AG09309 (cell line): ENCODE measurements at places on chromosomes 1 and 21.

DNA sequence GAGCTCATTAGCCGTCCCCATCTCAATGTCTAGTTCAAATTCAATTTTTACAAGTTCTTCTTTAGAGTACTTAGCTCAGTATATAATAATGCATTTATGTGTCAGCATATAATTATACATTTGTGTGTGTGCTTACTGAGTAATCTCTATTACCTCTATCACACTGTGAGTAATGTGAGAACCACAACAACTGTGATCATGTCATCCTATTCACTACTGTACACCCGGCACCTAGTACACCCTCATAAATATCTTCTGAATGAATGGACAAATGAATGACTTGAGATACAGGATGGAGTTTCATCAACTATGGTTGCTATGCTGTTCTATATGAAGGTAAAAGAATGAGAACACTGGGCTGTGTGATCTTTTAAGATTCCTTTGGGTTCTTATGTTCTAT lies 124.0 kb downstream of the GPATCH2 start:
- no peak for DNase-seq

GRCh38 chr1:36365381-36365780 lies 20.3 kb downstream of the STK40 start:
- DNase-seq, result no peak

GRCh38 chr1:111643097-111643496 lies 23.5 kb downstream of the RAP1A start:
- DNase-seq, result no peak

DNA sequence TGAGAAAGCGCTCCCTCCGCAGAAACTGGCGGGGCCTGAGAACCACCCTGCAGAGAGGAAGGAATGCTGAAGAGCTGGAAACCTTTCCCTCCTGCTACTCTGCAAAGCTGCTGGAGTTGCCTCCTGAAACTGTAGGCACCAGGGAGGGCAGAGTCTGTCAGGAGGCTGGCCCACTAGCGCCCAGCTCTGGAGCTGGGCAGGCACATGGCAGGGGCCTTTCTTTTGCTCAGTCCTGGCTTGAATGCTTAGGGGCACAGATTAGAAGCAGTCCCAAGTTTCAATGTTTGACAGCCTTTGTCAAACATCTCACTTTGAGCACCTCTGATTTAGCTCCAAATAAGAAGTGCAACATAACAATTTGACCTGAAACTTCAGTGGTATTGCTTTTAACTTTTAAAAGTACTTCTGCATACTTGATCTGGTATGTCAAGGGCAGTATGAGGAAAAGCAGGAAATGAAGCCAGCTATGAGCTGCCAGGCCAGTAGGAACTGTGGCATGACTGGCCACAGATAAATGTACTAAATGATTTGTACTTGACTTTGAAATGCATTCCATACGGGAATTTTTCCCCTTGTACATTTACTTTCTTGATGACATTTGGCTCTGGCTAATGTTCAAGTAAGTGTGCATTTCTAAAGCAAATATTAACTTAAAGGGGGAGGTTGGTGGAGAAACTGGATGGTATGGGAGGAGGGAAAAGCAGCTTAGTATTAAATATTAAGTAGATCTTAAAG lies 7.2 kb downstream of the C1orf116 start:
- no peak for DNase-seq

- no peak for DNase-seq
Measured at GRCh38 chr1:109466452-109467300, at the start of gene SYPL2. Gene SYPL2 (plus strand): TSS chr1:109466546. CDS start chr1:109466844, 298 bp downstream.

DNA sequence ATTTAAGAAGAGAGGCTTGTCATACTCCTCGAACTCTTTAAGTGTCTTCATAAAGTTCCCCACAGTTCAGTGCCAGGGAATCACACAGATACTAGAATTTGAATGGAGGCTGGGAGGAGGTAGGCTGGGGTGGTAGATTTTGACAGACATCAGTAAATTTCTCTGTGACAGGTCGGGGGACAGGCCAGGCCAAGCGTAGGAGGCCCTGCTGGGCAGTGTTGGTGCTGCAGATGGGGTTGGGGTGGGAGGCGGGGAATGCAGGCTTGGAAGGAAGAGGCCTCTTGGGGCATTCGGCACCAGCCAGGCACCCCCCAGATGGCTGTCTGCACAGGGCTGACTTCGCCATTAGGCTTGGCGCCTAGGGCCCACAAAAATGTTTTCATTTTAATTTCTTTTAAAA lies 84.0 kb downstream of the MAN1C1 start:
- DNase-seq, result no peak

DNA sequence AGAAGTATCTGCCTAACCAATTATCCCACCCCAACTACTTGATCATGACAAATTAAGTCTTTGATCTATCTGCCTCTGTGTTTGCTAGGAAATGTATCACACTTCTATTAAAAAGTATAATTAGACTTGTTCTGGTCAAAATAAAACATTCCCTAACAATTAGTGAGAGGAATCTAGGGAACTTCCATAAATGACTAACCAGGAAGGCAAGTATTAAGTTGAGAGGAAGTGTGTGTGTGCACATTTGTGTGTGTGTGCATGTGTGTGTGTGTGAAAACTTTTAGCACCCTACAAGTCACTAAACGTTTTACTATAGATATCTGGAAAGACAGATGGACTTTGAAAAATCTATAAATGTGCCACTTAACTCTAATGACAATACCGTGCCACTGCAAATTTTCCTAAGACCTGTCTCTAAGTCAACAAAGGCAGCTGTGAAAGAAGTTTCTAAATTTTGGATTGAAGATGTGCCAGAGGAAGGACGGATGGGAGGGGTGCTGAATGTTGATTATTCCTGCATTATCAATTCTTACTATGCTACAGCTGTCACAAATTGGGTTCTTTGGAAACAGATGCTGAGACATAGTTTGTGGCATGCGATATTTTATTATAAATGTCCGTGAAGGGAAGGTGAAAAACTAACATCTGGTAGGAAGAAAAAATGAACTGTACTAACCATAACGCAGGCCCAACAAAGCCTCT lies 567.1 kb downstream of the PTPRC start:
- DNase-seq, result no peak

GRCh38 chr1:36471830-36472641 lies 7.9 kb upstream of the MRPS15 start:
- no peak for DNase-seq

GRCh38 chr1:201751872-201752271 lies 77.1 kb upstream of the IPO9 start:
- DNase-seq, result no peak

GRCh38 chr1:79151006-79151796 lies 144.7 kb upstream of the ADGRL4 start:
- no peak for DNase-seq

DNA sequence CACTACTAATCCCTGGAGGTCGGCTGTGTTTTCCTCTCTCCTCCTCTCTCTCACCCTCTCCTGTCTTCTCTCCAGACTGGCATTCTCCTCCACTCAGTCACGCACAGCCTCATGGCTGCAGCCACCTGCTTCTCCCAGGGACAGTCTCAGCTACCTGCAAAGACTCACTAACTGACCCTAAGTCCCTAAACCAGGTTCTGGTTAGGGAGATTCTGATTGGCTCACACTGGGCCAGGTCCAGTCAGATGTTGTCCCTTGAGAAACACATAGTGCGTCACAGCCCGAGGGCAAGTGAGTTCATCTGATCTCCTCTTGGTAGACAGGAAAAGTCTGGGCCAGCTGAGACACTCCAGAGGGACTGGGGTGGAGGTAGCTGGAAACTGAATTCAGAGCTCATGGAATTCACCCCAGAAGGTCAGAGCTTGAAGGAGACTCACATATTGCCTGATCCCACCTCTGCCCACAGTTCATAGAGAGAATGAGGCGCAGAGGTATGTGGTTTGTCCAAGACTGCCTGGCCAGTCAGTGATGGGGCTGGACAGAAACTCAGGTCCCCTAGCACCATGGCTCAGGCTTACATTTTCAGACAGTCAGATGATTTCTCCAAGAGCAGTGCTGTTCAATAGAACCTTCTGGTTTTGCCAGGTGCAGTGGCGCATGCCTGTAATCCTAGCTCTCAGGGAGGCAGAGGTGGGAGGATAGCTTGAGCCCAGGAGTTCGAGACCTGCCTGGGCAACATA lies 40.4 kb upstream of the RPL11 start:
- no peak for DNase-seq

DNA sequence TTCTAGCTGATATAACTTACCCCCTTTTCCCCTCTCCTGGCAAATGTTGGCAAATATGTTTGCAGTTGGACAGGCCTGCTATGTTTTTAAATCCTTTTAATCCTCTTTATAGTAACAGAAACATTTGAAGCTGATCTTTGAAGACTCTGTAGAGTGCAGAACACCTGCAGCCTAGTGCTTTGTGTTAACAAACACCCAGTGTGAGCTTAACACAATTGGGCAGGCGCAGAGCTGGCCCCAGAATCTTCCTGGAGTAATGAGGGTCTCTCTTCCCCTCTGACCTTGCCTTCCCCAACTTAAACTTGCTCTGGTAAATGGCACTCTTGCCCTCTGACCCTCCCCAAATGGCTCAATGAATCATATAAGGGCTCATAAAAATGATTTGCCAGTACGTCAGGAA lies 247.9 kb upstream of the LYPLAL1 start:
- no peak for DNase-seq

DNA sequence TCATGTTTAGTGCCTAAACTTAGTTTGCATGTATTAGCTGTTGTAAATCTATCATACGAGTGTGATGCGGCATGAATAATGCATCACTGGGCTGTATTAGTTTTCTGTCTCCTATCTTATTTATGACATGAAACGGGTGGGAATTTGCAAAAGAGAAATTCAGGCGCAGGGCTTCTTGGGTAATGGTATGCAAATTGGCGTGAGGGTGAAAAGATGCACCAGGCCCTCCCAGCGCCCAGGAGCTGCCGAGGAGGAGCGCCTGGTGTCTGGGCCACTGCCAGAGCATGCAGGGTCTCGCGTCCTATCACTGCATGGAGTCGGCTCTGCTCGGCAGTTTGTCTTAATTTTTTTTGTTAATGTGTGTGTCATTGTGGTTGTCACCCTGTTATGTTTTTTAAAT lies 82.9 kb upstream of the ACTL8 start:
- DNase-seq, result no peak

DNA sequence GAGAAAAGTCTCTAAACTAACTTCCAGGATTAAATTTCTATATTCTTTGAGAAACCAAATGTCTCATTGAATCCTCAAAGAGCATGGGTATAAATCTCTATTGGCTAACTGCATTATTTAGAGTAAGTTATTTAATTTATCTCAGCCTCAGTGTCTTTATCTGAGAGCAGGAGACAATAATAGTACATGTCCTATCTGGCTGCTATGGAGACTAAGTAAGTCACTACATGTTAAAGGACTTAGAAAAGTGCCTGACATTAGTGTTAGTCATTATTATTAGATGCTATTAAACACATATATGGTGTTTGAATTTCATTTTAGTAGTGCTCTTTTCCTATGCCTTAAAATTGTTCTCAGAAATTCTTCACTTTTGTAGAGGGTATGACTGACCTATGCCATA lies 505.2 kb downstream of the NEGR1 start:
- DNase-seq, result no peak

- DNase-seq, result no peak
Measured at GRCh38 chr1:180586671-180587155, 27.9 kb downstream of the OVAAL start.
